HS-27A (cell line): ENCODE measurements at places on chromosomes 3 and 15.

GRCh38 chr3:72449551-72449950, 398.7 kb downstream of the SHQ1 start:
- DNase-seq, result no peak

- DNase-seq, result no peak
Measured at GRCh38 chr3:32862247-32862935, 44.6 kb downstream of the TRIM71 start.

- no peak for DNase-seq
Measured at GRCh38 chr15:62887113-62887570, 155.4 kb upstream of the TPM1 start.

DNA sequence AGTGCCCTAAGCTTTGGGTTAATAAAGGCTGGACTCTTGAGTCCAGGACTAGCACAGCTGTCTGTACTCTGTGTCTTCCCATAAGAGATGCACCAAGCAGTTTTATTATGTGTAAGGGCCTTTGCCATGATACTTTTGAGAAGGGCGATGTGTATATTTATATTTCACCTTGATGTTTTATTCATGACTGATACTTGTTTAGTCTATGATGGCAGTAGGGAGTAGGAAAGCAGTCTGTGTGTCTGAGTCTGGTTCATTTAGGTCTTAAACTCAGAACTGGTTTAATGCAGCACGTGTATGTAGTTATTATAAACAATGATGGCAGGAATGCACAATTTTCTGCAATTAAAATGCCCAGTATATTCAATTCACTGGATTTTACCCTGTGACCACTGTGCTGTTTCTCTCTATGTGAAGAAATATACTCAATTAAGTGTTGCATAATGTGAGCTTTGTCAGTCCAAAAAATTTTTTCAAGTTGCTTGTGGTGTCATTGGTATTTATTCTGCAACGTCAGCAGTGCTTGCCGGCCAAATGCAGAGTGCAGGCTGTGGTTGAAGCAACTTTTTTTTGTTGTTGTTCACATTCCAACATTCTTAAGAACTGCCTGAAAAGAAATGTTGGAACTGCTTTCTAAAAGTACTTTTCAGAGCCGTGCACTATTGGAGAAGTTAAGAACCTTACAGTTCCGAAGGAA, 423.7 kb upstream of the SEMA6D start:
- DNase-seq, result peak; percentile 4

DNA sequence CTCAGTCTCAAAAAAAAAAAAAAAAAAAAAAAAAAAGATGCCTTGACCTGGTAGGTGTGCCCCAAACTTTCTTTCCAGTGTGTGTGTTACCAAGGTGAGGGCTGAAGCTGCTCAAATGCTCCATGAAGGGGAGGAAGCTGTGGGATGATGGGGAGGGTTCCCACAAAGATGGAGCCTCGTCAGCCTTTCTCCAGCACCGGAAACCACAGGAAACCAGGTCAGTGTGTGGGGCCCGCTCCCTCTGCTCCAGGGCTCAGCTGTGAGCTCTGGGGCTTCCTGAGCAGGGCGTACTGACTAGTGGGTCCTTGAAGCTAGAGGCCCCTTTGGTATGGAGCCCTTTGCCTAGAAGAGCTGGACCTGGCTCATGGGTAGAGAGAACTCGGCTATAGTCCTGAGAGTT, 681 bp upstream of the IL17RE start:
- no peak for DNase-seq

GRCh38 chr15:88714782-88715372, 76.1 kb downstream of the ISG20 start:
- DNase-seq, result no peak

DNA sequence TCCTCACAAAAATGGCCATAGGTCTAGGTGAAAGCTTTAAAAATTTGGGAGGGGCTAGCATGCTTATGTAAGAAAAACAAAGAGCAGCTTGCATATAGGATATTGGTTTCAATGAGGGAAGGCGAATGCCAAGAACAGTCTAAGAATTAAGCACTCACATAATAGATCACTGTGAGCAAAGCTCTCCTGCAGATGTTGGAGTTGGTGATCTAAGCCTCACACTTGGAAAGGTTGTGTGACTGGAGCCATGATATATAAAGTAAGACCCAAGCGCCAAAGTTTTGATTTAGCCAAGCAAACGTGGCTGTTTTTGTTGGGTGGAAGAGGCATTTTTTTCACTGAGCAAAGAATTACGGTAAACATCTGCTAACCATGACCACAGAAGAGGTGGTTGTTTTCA, 237.5 kb downstream of the FOXP1 start:
- DNase-seq, result no peak
